COR-L47 (cell line): ENCODE measurements at places on chromosomes 7 and 10.

GRCh38 chr7:151430391-151431205, 9.3 kb downstream of the CRYGN start:
- DNase-seq: no peak

DNA sequence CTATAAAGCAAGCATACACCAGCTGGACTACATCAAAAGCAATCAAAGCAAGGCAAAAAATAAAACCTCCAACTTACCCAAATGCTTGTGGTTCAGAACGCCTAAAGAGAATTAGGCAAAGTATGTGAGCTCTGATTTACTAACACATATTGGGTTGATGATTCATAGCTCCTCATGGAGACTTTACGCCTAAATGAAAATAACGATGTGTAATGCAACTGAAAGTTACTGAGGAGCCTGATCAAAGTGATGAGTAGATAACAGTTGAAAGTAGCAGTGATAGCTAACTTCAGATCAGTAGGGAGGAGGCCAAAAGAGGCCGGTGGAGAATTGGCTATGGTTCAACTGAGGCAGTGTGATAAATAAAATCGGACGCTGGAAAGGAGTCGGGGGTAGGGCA, 85.0 kb downstream of the MPP7 start:
- no peak for DNase-seq

DNA sequence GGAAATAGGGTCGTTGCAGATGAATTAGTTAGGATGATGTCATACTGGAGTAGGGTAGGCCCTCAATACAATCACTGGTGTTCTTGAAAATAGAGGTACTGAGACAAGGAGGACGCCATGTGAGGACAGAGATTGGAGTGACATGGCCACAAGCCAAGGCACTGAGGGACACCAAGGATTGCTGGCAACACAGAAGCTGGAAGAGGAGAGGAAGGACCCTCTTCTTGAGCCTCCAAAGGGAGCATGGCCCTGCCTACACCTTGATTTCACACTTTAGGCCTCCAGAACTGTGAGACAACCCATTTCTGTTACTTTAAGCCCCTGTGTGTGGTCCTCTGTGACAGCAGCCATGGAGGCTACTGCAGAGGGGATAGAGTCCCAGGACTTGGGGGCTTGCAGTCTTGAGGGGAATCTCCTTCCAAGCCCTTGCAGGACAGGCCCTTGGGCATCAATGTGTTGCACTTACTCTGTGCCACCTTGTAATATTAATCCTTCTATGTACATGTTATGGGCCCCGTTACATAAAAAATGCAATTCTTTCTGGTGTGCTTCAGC, 3.7 kb upstream of the AOC1 start:
- DNase-seq: no peak

GRCh38 chr10:78599122-78599853, 469.5 kb upstream of the ZMIZ1 start:
- no peak for DNase-seq

GRCh38 chr10:75000748-75001321, 110.6 kb upstream of the SAMD8 start:
- no peak for DNase-seq

DNA sequence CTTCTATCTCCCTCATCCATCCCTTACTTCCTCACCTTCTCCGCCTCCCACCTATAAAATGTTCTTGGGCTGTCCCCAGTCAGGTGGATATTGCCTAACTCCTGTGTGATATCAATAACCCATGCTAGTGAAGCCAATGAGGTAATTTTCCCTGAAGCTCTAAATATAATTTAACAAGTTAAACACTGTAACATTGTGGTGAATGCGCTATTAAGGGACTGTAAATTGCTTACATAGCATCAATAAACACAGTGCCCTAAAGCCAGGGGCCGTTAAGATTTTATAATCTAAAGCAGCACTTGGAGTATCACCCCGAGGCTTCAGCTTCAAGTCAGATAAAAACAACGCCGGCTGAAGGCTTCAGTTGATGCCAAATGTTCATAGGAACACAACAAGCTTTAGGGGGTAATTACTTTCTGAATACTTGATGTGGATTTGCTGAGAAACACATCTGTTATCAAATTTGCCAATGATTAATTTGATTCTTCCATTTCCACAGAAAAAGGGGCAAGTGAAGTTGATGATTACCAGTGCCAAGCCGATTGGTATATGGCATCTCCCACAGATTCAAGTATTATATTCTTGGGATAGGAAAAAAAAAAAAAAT, 138.4 kb downstream of the CREB5 start:
- DNase-seq: no peak

GRCh38 chr10:122280156-122280555, 9.1 kb downstream of the BTBD16 start:
- DNase-seq: no peak

GRCh38 chr7:1386623-1387220, 72.5 kb downstream of the MICALL2 start:
- peak; percentile 70 for DNase-seq

DNA sequence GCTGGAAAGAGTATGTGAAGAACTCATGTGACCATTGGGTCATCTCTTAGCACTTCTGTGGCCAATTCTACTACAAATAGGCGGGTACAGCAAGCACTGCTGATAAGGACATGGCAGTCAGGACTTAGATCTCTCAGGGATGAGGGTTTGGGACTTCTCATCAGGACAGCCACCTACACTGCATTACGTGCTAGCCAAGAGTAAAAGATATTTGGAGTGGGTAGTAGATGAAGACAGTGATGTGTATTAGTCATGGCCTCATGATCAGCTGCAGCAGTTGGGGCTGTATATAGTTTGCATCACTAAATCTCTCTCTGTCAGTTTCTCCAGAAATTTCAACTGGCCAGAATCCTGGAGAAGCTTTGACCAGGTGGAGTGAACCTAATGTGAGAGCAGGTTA, 9.2 kb downstream of the TAS2R60 start:
- no peak for DNase-seq

DNA sequence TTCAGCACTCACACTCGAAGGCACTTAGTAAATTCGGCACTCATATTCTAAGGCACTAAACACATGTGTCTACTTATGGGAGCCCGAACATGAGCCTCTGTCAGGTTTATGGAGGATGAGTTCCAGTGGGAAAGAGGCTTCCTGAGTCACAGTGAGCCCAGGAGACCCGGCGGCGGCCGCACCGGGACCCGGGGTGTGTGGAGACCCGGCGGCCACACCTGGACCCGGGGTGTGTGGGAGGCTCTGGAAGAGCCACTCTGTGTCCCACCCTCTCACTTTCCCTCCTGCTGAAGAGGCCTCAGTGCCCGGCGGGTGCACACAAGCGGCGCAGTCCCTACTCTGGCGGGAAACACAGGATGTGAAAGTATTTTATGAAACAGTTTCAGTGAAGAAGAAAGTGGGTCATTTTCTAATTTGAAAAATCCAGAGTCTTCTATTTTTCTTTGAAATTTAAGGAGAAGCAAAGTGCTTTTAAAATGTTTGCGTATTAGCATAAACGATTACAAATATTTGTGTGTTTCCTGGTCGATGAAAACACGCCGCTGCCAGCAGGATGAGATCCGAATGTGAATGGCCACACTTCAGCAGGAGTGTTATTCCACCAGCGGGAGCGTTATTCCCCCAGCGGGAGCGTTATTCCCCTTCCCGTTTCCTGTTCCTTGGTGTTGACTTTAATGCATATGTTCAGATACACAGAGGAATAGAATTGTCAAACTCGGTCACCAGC, 625.1 kb downstream of the DNAJB6 start:
- DNase-seq: no peak

DNA sequence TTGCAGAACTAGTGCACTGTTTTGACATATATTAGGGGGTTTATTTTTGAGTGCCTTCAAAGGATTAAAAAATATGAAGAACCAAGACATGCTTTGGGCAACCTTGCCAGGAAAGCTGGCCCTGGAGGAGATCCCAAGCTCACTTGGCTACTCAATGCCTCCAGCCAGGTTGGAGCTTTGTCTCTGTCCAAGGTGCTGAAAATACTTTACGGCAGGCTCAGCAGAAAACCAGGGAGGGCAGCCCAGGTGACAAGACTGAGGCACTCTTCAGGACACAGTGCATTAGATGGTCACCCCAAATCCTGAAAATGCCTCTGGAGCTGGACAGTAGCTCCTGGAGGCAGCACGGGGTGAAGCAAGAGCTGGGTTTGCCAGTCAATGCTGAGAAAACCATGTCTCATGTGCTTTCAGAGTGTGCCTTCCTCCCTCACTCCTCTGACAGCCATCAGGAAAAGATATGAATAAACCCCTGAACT, 5.8 kb upstream of the KCNH2 start:
- no peak for DNase-seq

DNA sequence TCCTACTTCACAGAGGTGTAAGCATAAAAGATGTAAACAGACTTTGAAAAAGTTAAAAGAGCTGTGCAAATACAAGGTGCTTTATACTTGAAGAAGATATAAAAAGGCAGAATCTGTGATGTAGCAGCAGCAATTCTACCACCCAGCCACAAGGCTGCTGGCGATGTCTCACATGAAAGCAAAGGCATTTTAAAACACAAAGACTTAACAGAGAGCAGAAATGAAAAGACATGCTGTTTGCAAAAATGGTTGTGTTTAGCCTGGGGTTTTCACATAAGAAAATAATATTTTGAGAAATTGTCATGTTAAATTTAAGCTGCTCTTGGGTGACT, 85.5 kb upstream of the ZNF800 start:
- DNase-seq: no peak

DNA sequence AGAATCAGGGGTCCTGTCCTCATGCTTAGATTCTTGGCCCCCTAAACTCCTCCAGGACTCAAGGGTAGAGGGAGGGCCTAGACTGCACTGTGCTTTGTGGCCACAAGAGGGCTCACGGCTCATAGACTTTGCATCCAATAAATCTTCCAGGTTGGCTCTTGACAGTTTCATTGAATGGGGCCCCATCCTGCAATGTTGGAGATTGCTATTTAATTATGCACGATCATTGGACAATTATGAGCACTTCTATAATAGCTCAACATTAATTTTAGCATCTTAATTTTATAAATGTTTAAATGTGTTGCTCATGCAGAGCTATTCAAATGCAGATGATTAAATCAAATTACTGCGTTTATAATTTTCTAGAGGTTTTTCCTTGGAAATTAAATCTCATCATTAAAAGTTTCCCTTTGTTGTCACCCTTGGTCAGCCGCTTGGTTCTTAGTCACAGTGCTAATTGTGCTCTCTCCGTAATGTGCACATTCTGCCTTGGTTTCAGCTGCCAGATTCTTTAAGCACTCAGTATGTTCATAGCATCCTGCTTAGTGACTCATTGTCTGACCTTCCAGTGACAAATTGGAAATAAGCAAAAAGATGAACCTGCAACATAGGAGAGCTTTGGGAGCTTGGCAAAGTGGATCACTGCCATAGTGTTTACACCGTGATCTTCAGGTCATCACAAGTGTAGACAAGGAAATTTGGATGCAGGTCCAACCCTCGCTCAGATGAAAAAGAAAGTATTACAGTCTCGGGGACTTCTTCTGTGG, 33.4 kb upstream of the PLPP4 start:
- DNase-seq: peak; percentile 6

DNA sequence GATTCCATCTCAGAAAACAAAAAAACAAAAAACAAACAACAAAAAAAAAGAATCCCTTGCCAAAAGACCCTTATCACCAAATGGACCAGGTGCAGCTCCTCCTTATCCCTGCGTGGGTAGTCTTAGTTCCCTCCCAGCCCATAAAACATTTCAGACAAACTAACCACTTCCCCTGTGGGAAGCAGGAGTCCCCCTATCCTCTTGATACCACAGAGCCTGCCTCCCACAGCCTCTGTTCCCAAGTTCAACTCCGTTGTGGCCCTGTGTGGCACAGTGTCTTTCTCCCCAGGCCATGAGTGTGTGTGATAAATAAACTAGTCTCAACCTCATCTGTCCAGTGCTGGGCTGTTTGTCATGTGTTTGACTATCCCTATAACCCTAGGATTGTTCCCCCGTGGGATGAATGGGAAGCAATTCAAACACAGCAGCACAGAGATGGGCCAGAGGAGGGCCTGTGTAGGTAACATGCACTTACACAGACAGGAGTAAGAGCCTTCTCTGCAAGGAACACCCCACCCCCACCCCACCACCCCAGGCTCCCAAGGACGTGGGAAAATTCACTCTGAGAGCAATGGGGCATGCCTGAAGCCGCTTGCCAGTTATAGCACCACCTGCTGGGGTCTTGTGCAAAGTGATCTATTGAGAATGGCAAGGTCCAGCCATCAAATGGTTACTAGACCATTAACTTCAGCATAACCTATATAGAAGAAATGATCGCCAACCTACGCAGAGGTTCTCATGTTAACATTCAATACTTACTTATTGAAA, 147.1 kb upstream of the GHITM start:
- DNase-seq: peak; percentile 3

DNA sequence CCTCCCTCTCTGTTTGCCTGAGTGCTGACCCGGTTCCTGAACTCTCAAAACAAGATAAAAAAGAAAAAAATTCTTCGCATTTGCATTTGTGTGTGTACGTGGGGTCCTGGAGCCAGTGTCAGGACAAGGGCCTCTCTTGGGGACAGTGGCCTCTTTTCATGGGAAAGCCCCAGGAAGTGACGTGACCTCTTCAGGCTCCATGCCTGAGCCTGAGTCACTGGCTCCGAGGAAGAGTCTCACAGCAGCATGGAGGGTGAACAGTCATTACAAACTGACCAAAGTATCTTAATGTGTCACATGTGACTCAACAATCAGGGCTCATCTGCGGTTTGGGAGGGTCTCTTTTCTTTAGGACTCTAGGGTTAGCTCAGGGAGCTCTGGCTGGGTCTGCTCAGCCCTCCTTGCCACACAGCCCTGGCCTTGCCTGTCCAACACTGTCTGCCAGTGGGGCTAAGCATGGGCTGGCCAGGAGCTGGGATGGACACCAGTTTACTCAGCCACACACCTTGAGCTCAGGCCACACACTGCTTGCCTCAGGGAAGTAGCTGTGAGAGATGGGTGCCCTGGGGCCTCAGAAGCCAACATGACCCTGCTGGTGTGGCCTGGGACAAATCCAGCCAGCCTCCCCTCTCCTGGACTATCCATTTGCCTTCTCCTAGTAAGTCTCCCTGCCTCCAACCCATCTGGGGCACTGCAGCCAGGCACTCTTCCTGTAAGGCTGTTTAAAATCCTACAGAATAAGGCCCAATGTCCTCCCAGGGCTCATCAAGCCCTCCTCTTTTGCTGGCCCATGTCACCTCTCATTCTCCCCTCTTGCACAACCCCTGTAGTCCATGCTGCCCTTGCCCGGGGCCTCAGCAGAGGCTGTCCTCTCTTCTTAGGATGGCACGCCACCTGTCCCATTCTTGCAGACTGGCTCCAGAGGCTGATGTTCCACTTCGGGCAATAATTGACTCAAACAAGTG, 10.5 kb downstream of the TMEM273 start:
- DNase-seq: no peak

GRCh38 chr7:34086064-34086463, 180.7 kb downstream of the BMPER start:
- no peak for DNase-seq

DNA sequence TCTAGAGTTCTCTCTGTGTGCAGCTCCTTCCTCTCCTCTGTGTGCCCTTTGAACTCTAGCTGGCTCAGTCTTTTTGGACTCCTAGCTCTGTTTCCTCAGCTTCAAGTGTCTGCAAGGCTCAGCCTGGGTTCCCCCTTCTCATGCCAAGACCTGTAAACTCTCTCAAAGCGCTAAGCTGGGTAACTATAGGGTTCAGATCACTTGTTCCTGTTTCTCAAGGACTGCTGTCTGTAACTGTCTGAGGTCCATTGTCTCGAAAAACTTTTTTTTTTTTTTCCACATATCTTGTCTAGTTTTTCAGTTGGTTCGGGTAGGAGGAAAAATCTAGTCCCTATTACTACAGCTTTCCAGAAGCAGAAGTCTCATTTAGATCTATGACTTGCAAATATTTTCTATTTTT, 46.6 kb upstream of the PPP1R17 start:
- no peak for DNase-seq
